ENCODE measurements at places on chromosomes 7 and 10. TPM values are rescaled to one million over a fixed set of nuclear protein-coding genes. Genes with fewer than 3 reads are reported as not detected.

The CEP55 gene
- 3.3 TPM for total RNA-seq

DNA sequence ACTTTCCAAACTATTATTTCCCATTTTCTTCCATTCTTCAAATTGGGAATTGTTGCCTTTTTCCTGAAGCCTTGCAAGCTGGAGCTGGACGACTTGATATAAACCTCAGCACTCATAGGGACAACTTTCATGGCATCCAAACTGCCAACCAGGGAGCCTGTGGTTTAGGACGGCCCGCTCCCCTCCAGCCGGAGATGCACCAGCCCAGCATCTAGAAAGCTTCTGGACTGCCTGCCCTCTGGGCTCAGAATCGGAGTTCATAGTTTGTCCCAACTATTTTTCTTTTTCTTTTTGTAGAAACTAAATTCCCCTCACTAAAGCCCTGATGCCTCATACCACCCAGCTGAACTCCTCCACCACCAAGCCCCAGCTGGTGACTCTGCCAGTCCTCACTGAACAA, 200.3 kb downstream of the DNAJB6 start:
- no peak for DNase-seq

DNA sequence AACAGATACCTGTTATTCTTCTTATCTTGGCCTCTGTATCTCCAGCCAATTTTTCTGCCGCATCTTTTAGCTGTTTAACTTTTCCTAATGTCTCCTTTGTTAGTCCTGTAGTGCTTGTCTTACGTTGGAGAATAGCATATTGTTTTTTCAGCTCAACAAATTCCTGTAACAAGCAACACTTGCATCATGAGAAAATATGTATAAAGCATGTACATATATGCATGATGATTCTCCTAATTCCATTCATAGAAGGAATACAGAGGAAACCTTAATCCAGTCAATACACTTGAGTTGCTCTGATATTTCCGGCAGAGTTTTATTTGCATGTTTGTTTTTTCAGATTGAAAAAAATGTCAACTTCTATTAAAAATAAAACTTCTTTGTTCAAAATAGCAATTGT, 26.1 kb upstream of the LAMB1 start:
- no peak for DNase-seq

The ACTL6B gene
- total RNA-seq = not detected

DNA sequence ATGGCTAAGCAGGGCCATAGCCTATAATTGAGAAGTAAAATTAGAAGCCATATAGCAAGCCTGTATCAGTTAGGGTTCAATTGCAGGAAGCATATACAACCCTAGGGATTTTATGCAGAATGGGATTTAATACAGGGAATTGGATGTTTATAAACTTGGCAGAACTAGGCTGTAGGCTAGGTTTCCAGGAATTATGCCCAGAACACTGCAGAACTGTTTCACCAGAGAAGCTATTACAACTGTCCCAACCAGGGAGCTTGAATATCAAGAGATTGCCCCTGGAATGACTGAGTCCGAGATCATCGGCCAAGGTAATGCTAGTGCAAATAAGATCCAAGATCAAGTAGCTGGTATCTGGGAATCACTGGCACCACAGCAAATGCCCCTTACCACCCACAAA, 64.0 kb downstream of the PRR15 start:
- DNase-seq = no peak

The PRF1 gene
- total RNA-seq = 17.6 TPM

The OR2A5 gene
- not detected for total RNA-seq

- DNase-seq = no peak
These were observed 130.4 kb upstream of the KCNMA1 start for GRCh38 chr10:77768039-77768438.

GRCh38 chr7:953547-954327, 743 bp downstream of the ADAP1 start:
- peak; percentile 74 for DNase-seq

The GALNT17 gene
- total RNA-seq = 8.0 TPM

The CHST3 gene
- total RNA-seq = 14.3 TPM

- no peak for DNase-seq
These were observed 2.0 kb downstream of the ANKRD2 start for GRCh38 chr10:97574374-97575126.

DNA sequence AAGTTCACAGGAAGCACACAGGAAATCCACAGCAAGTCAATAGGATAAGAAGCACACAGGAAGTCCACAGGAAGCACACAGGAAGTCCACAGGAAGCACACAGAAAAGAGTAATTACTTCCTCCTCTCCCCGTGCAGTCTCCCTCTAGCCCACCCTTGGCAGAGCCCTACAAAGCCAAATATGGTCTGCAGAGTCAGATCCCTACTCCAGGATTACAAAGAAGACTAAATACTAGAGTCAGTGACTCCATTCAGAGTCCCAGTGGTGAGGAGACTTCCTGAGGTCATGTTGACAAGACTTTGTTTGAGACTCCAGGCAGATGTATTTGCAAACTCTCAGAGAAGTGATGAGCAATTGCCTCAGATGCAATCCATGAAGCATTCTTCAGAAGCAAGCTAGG, 398.6 kb upstream of the AUTS2 start:
- DNase-seq = no peak

The NEURL1 gene
- 0.89 TPM for total RNA-seq

DNA sequence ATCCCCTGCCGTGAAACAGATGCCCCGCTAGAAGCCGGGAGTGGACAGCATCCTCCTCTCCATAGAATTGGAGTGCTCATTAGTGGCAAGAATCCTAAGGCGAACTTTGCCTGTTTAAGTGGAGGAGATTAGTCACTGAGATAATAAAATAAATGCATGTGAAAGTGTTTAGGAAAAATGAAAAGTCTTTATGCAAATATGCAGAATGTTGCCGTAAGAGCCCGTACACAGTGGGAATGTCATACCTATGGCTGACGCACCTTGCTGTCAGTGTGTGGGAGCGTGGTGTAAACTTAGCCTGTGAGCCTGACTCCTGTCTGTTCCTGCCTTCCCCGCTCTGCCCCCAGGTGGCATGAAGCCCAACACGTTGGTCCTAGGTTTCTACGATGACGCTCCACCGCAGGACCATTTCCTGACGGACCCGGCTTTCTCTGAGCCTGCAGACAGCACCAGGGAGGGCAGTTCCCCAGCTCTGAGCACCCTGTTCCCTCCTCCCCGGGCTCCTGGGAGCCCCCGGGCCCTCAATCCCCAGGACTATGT, 1.7 kb upstream of the TRIP6 start:
- no peak for DNase-seq

The ARHGAP22 gene
- total RNA-seq = 2.1 TPM

DNA sequence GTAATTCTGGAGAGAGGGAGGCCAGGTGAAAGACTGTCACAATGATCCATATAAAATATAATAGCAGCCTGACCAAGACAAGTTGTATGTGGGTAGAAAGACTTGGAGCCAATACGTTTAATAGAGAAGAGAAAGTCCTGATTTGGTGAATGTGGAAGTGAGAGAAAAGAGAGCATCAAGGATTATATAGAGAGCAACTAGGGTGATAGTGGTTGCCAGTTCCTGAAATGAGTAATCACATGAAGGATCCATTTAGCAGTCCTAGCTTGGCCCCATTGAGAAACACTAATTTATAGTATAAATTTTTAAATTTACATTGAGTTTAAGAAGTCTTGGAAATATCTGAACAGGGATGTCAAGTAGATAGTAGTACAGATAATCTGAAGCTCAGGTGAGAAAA, 74.0 kb downstream of the AASS start:
- no peak for DNase-seq

The TEX47 gene
- not detected for total RNA-seq

The NPTX2 gene
- 1.3 TPM for total RNA-seq

GRCh38 chr10:128780156-128780761, 654.0 kb upstream of the MKI67 start:
- DNase-seq = no peak

DNA sequence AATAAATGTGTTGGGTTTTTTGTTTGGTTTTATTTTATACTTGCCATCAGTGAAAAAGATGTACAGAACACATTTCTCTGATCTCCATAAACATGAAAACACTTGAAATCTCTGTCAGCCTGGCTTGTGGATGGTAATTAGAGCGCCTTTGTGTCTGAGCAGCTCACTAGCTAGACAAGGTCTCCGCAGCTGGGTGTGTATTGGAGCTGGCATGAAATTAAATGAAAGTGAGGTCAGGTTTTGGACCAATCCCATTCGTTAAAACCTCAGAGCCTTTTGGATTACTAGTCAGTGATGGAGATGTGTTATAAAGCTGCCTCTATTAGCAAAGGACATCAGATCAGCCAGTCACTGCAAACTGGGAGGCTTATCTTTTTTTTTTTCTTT, 2.7 kb downstream of the FRAT1 start:
- no peak for DNase-seq

DNA sequence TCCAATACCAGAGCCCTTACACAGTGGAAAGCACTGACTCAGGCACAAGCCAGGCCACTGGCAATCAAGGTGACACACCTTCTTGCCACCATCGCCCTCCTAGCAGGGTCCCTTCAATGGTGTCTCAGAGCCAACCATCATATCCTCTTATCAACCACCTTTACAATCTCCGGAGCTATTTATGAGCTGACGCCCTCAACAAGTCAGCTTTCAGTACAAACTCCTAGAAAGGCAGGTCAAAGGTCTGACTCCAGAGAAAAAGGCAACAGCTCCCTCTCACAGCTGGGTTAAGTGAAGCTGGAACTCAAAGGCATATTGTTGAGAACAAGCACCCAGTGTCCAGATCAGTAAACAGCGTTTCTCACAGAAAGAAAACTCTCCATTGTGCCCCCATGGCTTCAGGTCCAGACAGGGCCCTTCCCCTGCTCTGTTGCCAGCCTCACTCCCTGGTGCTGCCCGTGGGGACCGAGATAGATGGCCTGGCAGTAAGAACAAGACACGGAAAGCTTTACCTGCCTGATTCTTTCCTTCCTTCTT, 2.4 kb downstream of the ZNF3 start:
- no peak for DNase-seq

GRCh38 chr10:131239450-131239849, 72.1 kb downstream of the TCERG1L start:
- no peak for DNase-seq

- no peak for DNase-seq
These were observed 299.9 kb downstream of the AUTS2 start for GRCh38 chr7:69898189-69898588.

DNA sequence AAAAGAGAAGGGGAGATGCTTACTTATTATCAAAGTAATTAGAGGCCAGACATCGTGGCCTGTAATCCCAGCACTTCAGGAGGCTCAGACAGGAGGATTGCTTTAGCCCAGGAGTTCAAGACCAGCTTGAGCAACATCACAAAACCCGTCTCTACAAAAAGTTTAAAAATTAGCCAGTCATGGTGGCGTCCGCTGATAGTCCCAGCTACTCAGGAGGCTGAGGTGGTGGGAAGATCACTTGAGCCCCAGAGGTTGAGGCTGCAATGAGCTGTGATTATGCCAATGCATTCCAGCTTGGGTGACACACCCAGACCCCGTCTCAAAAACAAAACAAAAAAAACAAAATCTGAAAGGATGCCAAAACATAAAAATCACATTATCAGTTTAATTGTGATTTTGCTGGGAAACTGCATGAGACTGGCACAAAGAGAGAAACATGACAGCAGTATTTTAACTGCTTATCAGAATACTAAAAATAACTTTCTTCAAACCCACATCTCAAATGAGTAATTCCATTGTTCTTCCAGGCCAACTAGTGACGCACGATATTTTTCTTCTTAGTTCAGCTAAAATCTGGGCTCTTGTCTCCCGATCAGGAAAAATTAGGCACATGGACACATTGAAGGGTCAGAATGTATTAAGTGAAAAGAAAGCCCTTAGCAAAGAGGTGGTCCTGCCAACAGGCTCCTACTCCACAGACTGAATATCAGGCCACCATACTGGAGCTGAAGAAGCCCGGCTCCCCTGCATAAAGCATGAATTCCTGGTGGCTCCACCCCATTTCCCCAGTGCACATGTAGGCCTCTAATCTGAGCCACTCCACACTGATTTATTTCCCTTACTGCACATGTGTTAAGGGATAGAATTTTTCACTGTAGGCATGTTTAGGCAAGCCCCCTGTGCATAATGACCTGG, 9.6 kb upstream of the CCM2 start:
- DNase-seq = no peak

Measured in upper lobe of left lung (tissue), 6 donors.